ENCODE measurements at places on chromosomes 1 and 21. TPM values are rescaled to one million over a fixed set of nuclear protein-coding genes. Genes with fewer than 3 reads are reported as not detected.

The PROK1 gene
- not detected for total RNA-seq

The CD53 gene
- not detected for total RNA-seq

The C1orf56 gene
- 1.5 TPM for total RNA-seq

The TACSTD2 gene
- 514 TPM for total RNA-seq

The DISC1 gene
- total RNA-seq: 1.4 TPM

The TAL1 gene
- total RNA-seq: under 0.01 TPM

Data from tracheal epithelial cell (primary cell).